ENCODE measurements at places on chromosomes 2 and 18.

- DNase-seq: no peak
These were observed 397.2 kb downstream of the TMEM182 start for GRCh38 chr2:103159018-103159417.

GRCh38 chr2:195656161-195656858 lies 716 bp upstream of the SLC39A10 start:
- DNase-seq: no peak

- no peak for DNase-seq
These were observed 11.8 kb upstream of the DSG2 start for GRCh38 chr18:31486165-31486564.

- no peak for DNase-seq
These were observed 166.6 kb upstream of the SETBP1 start for GRCh38 chr18:44514106-44514505.

Data from NCI-H510A treated with DMSO at 0.1 percent for 48 hours (cell line).